ENCODE measurements at places on chromosomes 16 and 17.

GRCh38 chr17:55710410-55710809 lies 12.3 kb downstream of the TMEM100 start:
- DNase-seq: no peak

GRCh38 chr17:7715936-7716886 lies 1.3 kb upstream of the DNAH2 start:
- DNase-seq: no peak

DNA sequence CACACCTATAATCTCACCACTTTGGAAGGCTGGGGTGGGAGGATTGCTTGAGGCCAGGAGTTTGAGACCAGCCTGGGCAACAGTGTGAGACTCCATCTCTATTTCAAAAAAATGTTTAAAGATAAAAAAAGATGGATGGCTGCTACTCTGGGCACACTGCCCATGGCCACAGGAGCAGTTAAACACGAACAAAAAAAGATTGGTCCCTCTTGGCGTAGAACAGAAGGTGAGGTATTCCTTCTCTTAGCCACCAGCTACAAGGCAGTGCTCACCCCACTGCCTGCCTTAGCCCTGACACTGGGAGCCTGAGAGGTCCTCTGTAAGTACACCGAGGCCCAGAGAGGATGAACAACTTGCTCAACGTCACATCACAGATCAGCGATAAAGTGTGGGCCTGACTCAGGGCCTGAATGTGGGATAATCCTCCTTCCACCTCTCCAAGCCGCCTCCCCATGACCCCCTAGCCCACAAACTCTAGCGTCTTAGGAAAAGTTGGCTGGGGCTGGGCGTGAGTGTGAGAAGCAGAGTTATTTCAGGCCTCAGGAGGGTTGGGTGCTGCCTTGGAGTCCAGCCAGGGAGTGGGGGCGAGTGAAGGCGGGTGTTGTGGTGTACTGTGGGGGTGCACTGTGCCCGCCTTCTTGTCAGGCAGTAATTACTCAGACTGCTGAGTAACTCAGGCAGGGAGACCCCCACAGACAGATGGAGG lies 2.3 kb upstream of the DPH1 start:
- no peak for DNase-seq

DNA sequence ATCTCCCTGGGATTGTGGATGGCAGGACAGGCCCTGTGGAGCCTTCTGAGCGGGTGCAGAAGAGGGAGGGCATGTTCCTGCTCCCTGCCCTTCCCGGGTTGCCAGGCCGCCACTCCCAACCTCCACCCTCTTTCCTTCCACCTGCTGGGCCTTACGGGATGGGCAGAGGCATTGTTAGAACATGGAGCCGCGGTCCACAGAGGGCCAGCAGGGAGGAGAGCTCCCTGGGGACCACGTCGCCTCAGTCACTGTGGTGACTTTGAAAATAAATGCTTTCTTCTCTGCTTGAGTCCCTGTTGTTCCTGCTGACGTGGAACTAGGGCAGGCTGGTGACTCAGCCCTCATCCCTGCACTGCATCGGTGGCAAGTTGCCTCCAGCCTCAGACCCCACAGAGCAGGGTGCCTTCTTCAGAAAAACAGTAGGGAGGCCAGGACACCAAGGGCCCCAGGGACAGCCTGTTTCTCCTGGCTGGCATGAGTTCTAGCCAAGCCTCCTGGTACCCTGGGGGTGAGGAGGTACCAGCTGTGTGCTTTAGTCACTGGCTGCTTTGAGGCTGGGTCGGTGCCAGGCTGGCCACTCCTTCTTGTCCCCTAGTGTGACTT lies 224.9 kb downstream of the SEC14L1 start:
- DNase-seq: no peak

- peak; percentile 68 for DNase-seq
These were observed 91.1 kb downstream of the SSH2 start for GRCh38 chr17:29838961-29839360.

- DNase-seq: no peak
These were observed 25.7 kb downstream of the IQCK start for GRCh38 chr16:19743816-19744159.

GRCh38 chr17:1206026-1206777 lies 26.4 kb upstream of the ABR start:
- no peak for DNase-seq

Data from iPS-NIHi11 (cell line).